Midbrain (tissue), 1 donor: ENCODE measurements at places on chromosomes 5 and 9.
A peak's percentile ranks its signal among the peaks of the same experiment; 100 is the strongest.

DNA sequence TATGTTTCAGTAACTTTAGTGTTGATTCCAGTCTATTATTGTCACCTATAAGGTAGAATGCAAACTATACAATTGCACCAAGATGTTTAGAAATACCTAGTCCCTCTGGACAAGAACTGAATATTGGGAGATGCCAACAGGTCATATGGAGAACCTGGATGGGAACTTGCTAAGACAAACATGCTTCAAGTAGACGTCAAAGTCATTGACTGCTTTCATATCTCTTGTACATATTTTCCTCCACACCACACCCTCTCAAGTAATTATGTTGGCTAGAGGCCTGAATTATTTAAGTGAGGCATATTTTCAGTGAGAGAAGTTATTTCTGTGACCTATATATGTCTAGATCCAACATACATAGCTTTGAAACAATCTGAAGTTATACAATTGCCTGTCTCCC, 453.3 kb downstream of the ELAVL2 start:
- DNase-seq = no peak

DNA sequence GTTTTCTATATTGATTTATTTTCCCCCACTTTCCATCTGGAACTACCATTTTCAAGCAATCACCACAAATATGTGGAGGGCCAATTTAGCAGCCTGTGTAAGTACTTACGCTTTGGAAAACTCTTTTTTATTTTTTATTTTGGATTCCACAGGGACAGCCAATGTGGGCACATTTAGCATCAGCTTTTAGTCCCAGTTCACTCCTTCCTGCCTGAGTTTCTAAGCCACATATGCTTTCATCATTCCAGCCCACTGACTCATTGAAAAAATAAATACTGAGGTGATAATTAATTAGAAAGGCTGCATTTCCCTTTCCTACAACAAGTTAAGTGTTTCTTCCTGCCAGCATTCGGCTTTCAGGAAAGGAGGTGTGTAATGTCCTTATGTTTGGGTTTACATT, 76.8 kb downstream of the TMEM167A start:
- DNase-seq = no peak

GRCh38 chr5:1405121-1405520, 40.1 kb downstream of the SLC6A3 start:
- DNase-seq = no peak

GRCh38 chr5:160525471-160526261, 104.0 kb downstream of the PTTG1 start:
- DNase-seq = no peak

DNA sequence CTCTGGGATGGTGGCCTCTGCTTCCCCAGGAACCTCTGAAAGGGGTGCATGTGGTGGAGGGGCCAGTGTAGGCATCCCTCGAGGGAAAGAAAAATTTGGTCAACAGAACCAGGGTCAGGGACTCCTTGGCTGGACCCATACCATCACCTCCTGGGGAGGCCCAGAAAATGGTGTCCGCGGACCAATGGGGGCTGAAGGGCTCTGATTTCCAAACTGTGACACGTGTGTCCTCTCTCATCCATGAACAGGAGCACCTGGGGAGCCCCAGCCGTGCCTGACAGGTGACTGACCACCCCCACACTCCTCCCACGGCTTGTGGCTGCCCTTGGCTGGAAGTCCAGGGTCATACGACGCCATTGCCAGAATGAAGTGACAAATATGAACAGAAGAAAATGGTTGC, 3.9 kb downstream of the FCN2 start:
- DNase-seq = no peak

GRCh38 chr9:36844961-36845360, 189.1 kb downstream of the PAX5 start:
- DNase-seq = no peak

- DNase-seq = no peak
Observed at GRCh38 chr5:35308421-35308820, 78.1 kb upstream of the PRLR start.

- no peak for DNase-seq
Observed at GRCh38 chr9:112075009-112075378, 100.1 kb downstream of the SUSD1 start.

- no peak for DNase-seq
Observed at GRCh38 chr5:14678773-14679334, 14.3 kb downstream of the OTULIN start.

DNA sequence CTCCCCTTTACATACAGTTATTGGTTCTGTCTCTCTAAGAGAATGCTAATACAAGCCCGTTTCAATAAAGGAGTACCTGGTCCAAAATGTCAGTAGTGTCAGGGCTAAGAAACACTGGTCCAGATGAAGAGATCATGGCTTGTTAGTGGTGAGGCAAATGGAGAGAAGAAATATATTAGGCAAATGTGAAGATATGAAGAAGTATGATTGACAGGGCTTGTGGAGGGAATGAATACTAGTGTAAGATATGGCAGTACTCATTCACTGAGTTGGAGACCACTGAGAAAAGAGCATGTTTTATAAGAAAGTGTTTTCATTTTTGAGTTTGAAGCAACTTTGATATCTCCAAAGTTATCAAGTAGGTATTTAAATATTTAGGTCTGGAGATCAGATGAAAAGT, 290.5 kb upstream of the MEF2C start:
- no peak for DNase-seq

DNA sequence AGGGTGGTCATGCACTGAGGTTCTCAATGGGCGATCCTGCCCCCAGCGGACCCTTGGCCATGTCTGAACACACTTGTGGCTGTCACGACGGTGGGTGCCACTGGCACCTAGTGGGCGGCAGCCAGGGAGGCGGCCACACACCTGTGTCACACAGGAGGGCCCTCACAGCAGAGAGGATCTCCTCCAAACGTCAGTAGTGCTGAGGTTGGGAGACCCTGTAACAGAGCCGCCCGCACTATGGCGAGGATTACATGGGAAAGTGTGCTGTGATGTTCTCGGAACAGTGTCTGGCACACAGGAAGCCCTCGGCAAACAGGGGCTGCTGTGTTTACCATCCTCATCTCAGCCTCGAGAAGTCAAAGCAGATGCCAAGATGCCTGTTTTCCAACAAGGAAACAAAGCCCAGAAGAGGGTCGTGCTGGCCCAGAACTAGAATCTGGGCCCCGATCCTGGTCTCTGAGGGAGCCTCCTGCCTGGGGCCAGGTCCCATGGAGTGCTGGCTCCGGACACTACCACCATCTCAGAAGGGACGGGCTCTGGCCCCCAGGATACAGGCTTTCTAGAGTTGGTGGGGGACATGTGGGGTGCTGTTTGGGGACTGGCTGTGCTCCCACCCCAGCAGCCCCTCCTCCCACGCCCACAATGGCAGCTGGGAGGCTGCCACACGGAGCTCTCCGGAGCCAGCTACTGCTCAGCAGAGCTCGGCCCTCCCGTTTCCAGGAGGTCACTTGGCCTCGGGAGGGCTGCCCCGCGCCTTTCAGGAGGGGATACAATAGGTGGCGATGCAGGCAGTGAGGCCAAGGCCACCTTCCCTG, 48.2 kb downstream of the DBH start:
- DNase-seq = peak; percentile 86

- DNase-seq = no peak
Observed at GRCh38 chr5:78779771-78780616, 131.4 kb upstream of the LHFPL2 start.

DNA sequence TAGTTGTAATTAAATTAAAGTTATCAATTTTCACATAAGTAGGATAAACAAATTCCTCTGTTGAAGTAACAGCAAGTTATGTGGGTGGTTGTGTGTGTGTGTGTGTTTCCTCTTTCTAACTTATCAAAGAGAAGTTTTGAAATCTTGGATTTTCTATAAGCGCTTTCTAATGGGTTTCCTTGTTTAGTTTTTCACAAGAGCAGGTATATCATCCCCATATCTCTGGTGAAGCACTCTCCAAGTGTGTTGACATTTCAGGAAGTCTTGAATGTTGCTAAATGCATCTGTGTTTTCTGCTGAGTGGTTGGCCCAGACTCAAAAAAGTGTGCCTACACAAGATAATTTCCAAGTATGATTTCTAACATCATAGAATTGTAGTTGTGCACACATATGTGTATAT, 43.3 kb downstream of the PRDM6 start:
- no peak for DNase-seq

DNA sequence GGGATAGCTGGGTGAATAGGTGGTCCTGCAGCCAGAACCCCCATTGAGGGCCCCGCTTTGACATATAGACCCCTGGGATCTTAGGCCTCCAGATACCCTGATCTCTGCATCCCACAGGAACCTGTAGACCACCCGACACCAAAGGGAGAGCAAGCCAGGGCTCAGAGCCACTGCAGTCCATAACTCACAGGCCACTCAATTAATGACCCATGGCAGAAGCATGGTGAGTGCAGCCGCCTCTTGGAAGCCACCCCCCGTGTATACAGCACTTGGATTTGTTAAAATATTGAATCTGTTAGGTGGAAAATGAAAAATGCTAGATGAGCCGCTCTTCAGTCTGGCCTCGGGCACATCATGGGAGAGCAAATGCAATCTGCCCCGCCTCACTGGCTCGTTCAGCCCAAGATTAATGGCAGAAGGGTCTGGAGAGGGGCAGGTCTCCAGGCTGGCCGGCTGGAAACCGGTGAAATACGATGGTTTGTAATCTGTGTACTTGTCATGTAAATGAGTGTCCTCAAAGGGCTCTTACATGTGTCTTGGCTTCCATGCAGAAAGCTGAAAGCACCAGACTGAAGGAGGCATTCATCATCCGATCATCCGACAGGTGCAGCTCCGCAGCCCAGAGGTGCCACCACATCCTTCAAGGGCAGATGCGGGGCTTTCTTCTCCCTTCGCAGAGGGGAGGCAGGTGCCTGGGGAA, 111.3 kb downstream of the OLFM1 start:
- no peak for DNase-seq

DNA sequence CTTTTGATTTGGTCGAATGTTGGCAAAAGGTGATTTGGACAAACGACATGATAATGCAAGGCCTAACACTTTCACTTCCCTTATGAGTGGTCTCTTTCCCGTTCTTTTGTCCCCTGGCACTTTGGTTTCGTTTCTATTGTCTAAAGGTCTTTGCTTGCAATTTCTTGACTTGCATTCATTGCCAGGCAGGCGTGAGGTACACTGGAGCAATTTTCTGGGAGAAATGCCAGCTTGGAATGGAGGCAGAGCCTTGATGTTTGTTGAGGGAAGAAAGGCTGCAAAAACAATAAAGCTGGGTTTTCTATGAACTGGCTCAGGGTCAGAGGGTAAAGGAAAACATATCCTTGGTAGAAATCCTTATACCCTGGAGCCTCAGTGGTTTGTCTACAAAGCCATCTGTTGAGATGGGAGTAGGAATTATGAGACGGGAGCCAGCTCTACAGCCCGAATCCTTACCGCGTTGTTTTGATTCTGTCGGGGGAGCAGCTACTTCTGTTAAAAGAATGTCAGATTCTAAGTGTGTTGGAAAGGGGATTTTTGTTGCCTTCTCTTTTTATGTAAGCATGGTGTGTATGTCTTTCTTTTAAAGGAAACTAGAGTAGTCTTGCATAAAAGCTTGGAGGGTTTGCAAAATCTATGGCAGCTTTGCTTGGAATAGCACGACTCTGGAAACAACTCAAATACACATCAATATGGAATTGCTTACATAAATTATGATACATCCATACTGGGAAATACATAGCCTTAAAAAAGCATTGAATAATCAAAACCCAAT, 158.9 kb downstream of the RMI1 start:
- peak; percentile 70 for DNase-seq

GRCh38 chr5:103120607-103121200, 603 bp downstream of the PPIP5K2 start:
- DNase-seq = no peak

DNA sequence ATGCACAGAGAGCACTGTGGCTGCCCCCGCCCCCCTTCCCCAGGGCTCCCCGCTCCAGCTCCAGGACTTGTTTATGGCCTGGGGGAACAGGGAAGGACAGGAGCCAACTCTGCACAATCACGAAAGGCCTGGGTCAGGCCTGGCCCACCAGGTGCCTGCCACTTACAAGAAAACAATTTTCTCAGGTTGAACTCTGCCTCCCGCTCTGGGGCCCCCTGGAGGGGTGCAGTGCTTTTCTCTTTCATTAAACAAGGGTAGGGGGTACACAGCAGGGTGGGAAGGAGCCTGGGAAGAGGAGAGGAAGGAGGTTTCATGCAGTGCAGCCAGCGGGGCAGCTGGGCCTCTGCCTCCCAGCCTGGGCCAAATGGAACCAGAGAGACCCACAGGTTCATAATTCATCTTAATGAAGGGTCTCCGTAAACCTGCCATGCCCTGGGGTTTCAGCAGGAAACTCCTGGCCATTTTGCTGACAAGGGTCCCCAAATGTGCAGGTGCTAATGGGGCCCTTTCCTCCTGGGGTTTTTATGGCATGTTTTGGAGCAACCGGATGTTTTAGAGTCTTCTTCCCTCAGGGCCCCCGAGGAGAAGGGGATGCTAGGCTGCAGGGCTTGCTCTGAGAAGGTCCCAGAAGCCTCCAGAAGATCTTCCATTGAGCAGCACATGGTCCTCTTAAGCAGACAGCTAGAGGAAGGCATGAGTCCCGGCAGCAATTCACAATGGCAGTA, 219.8 kb downstream of the SLIT3 start:
- no peak for DNase-seq

DNA sequence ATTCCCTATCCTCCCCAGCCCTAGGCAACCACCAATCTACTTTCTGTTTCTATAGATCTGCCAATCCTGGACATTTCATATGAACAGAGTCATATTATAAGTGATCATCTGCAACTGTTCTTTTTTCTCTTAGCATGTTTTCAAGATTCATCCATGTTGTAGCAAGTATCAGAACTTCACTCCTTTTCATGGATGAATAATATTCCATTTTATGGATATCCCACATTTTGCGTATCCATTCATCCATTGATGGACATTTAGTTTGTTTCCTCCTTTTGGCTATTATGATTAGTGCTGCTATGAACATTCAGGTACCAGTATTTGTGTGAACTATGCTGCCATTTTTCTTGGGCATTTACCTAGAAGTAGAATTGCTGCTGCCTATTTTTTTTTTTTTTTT, 51.3 kb upstream of the HAND1 start:
- no peak for DNase-seq

GRCh38 chr9:126283799-126284465, 42.7 kb upstream of the MVB12B start:
- DNase-seq = no peak

DNA sequence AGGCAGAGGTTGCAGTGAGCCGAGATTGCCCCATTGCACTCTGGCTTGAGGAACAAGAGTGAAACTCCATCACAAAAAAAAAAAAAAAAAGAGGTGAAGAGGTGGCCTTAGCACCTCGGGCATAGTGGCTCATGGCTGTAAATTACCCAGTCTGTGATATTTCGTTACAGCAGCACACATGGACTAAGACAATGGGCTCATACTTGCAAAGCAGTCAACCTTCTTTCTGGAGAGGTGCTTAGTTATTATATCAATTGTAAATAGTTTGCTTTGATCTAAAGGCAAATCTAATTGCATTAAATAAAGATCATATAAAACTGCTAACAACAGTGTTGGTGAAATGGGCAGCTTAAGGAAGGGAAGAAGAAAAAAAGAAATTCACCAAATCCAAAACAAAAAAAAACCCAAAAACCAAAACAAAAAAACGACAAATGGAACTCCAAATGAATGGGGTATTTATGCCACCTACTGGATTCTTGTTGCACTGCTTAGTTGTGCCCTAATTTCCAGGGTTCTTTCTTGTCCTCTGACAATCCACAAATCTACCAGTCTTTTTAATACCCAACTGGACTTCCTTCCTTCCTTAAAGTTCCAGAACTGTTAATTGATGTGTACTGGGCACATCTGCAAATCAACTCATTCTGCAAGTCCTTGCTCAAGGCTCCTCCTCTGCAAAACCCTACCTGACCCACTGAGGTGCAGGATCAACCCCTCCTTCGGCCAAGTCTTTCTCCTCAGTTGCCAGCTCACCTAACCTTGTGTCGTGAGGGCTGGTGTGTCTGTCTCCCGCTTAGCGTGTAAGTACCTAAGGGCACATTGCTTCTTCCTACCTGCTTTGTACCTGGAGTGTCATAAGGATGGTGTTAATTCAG, 35.0 kb upstream of the DMRT1 start:
- DNase-seq = peak; percentile 39
